ENCODE measurements at places on chromosomes 5 and 9. TPM values are rescaled to one million over a fixed set of nuclear protein-coding genes. Genes with fewer than 3 reads are reported as not detected.

Gene ANKRD18A
- total RNA-seq = not detected

DNA sequence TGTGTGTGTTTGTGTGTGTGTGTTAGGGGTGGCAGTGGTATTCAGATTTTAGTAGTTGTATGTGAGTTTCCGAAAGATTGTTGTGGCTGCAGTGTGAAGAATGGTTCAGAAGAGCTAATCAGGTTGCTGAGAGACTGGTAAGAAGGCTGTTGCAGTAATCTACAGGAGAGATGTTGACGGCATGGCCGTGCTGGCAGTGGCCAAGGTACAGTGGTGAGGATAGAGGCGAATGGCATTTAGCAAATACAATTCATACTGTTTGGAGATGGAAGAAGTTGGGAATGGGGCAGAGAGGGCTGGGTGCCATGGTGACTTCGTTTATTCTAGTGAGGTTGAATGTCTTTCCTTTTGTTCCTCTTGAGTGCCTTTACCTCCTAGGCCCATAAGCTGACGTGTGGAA is 77.5 kb upstream of the SPATA31D4 start:
- no peaks in the 10 kb centered on the region for H3K36me3 ChIP-seq
- H3K27ac ChIP-seq = no peak overlapping the region
- H3K4me3 ChIP-seq = no peak overlapping the region
- no peaks in the 10 kb centered on the region for H3K27me3 ChIP-seq

DNA sequence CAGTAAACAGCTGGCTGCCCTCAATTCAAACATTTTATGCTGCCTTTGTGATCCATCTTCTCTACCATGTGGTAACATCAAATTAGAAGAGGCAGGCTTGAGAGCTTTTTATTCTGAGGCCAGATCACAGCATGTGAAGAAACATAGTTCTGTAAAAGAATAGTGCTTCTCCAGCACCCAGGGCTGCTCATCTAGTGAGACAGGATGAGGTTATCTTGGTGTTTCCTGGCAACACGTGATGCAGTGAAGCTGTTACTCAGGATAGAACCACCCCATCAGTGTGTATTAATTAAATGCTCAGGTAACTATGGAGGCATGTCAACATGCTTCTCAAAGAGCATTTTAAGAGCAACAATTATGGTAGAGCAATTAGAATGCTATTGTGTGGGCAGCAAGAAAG is 400.5 kb upstream of the ACO1 start:
- DNase-seq = no peak
- H3K4me1 ChIP-seq = no peaks in the 10 kb centered on the region
- no peaks in the 10 kb centered on the region for H3K36me3 ChIP-seq
- H3K27me3 ChIP-seq = no peaks in the 10 kb centered on the region

DNA sequence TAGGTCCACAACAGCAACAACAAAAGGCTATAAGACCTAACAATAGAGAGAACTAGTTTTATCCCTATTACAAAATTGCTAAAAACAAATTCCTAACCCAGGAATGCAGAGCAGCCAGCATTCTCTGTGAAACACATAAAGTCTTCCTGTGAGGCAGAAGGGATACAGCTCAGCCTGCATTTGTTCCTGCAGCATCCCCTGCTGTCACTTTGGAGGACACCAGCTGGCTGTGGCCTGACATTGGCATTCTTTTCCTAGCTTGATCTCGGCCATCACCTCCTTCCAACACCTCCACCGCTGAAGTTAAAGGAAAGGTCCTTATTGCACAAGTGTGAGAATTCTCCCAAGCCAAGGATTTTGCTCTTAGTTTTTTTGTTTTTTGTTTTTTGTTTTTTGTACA is 186.1 kb downstream of the SNCAIP start:
- DNase-seq = no peak
- no peaks in the 10 kb centered on the region for H3K36me3 ChIP-seq
- H3K27ac ChIP-seq = no peak overlapping the region
- H3K4me1 ChIP-seq = peaks cover 5% of the 10 kb centered on the region

- H3K27me3 ChIP-seq = no peaks in the 10 kb centered on the region
- no peaks in the 10 kb centered on the region for H3K4me1 ChIP-seq
- H3K4me3 ChIP-seq = no peak overlapping the region
- no peak overlapping the region for H3K27ac ChIP-seq
- H3K36me3 ChIP-seq = no peaks in the 10 kb centered on the region
Observed at GRCh38 chr9:7862170-7862569, 62.6 kb upstream of the DMAC1 start.

DNA sequence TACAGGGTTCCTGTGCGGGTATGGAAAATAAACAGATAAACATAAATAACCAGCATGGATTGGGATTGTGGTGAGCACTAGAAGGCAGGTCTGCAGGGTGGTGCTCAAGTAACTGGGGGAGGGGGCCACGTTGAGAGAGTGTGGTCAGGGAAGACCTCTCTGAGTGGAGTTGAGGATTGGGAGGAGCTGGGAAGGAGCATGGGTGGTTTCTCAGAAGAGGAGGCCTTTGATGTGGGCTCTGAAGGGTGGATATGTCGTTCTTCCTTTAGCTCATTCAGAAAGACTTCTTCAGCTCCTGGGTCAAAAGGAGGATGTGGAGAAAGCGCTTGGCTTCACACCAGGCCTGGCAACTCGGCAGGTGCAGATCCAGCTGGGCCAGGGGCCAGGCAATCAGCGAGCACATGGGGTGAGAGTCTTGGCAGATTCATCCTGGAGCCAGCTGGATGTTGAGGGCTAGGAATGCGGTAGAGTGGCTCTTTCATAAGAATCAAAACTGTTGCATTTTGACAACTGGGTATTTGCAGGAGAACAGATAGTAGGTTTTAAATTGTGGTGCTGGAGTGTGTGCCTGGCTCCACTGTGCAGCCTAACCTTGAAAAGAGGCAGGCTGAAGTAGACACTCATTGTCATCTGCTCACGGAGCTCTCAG is 71.7 kb downstream of the PCSK5 start:
- no peak for DNase-seq
- no peak overlapping the region for H3K4me3 ChIP-seq
- H3K27me3 ChIP-seq = no peaks in the 10 kb centered on the region
- no peaks in the 10 kb centered on the region for H3K36me3 ChIP-seq

Gene LCN1
- not detected for total RNA-seq

DNA sequence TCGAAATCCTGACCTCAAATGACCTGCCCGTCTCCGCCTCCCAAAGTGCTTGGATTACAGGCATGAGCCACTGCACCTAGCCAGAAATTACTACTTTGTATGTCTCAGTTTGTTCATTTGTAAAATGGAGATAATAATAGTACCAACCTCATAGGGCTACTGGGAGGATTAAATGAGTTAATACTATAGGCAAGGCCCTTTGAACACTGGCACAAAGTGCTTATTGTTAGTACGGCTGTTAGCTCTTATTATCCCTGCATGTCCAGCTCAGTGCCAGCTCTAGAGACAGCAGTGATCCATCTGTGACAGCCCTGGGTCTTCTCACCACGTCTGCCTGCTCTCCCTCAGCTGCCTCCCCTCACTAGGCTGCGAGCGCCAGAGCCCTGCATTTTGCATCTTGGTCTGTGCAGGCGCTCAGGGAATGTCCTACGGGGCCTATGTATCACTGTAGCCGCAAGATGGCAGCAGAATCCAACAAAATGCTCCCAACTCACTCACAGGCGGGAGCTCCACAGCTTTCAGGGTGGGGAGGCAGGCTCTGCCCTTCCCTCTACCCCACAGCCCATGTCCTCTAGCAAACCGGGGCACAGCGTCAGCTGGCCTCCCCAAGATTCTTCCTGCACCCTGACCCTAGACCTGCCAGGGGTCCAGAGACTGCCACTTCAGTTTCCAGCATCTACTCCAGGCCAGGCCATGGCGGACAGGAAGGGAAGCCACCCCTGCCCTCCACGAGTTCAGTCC is 17.7 kb upstream of the AKNA start:
- no peaks in the 10 kb centered on the region for H3K36me3 ChIP-seq
- H3K4me3 ChIP-seq = no peak overlapping the region
- DNase-seq = no peak
- H3K4me1 ChIP-seq = no peaks in the 10 kb centered on the region
- H3K27me3 ChIP-seq = no peaks in the 10 kb centered on the region

DNA sequence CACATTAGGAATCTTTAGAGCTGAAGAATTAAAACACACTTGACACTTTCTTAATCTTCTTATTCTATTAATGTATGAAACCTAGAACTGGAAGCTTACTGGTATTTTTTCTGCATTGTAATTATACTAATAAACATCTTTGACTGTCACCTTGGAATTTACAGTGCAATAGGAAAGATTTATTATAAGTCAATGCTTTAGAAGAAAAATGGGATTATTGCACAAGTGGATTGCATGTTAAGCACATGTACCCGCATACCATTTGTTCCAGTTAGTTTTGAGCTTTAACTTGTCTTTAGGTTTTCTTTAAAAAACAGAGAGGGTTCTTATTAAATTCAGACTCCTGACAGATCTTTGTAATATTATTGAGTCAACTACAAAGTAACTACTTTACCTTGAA is 278.5 kb downstream of the CCDC171 start:
- H3K27ac ChIP-seq = no peak overlapping the region
- no peaks in the 10 kb centered on the region for H3K4me1 ChIP-seq
- no peaks in the 10 kb centered on the region for H3K27me3 ChIP-seq
- H3K36me3 ChIP-seq = no peaks in the 10 kb centered on the region
- no peak for DNase-seq
- no peak overlapping the region for H3K4me3 ChIP-seq

- no peaks in the 10 kb centered on the region for H3K36me3 ChIP-seq
- H3K27ac ChIP-seq = no peak overlapping the region
- no peaks in the 10 kb centered on the region for H3K27me3 ChIP-seq
- H3K4me1 ChIP-seq = no peaks in the 10 kb centered on the region
Observed at GRCh38 chr5:55551904-55552303, 17.1 kb upstream of the PLPP1 start.

- H3K36me3 ChIP-seq = no peaks in the 10 kb centered on the region
- no peaks in the 10 kb centered on the region for H3K4me1 ChIP-seq
- no peaks in the 10 kb centered on the region for H3K27me3 ChIP-seq
Observed at GRCh38 chr5:31285025-31285424, 91.5 kb downstream of the CDH6 start.

Gene SHC3
- 0.85 TPM for total RNA-seq
